ENCODE measurements at places on chromosomes 3 and 15.

- no peak for DNase-seq
Observed at GRCh38 chr15:43132830-43133429, 456 bp upstream of the TMEM62 start.

DNA sequence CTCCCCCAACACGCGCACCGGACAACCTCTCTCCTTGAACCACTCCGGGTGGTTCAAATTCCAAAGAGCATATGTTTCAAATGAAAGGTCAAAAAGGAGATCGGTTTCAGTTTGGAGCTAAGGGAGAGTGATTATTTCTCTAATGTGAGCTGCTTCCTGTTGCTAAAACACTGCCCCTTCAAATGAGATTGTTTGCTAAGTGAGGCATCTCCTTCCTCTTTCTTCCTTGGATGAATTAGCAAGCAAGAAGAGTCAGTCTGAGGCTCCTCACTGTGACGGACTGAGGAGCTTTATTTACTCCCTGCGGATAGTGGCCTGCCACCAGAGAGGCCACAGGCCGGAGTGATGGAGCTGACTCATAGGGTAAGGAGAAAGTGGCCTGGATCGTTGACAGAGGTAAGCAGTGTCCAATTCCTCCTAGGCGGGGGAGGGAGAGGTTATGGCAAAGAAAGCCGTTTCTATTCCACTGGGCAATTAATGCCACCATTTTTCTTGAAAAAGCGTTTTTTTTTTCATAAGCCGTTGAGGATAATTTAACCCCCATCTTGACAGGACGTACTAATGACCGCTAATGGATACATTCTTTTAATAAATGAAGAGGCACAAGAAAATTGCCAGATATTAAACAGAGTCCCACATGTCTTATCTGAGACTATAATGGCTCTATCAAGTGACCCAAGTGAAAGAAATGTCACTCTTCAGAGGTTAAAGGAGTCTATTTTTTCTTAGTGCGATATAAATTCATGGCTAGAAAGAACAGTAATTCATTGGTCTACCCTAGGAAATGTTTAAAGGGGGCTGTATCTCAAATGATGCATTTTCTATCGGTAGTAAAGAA lies 167.0 kb upstream of the ANKRD28 start:
- no peak for DNase-seq

- no peak for DNase-seq
Observed at GRCh38 chr3:146125951-146126350, 35.0 kb downstream of the PLOD2 start.

GRCh38 chr3:114558271-114558670 lies 264.4 kb downstream of the TIGIT start:
- DNase-seq = no peak

GRCh38 chr15:51097553-51098330 lies 3.0 kb upstream of the TNFAIP8L3 start:
- DNase-seq = no peak

GRCh38 chr15:89659295-89659694 lies 4.0 kb upstream of the KIF7 start:
- DNase-seq = no peak

GRCh38 chr15:44243829-44244228 lies 44.7 kb upstream of the GOLM2 start:
- no peak for DNase-seq

GRCh38 chr3:87305517-87305916 lies 29.1 kb upstream of the POU1F1 start:
- no peak for DNase-seq

GRCh38 chr15:70358871-70359647 lies 261.3 kb upstream of the TLE3 start:
- no peak for DNase-seq

- no peak for DNase-seq
Observed at GRCh38 chr3:42157540-42158538, 66.7 kb downstream of the TRAK1 start.

GRCh38 chr3:9673082-9673481 lies 23.8 kb downstream of the MTMR14 start:
- DNase-seq = no peak

GRCh38 chr15:58604455-58604923 lies 145.0 kb downstream of the ADAM10 start:
- DNase-seq = no peak

DNA sequence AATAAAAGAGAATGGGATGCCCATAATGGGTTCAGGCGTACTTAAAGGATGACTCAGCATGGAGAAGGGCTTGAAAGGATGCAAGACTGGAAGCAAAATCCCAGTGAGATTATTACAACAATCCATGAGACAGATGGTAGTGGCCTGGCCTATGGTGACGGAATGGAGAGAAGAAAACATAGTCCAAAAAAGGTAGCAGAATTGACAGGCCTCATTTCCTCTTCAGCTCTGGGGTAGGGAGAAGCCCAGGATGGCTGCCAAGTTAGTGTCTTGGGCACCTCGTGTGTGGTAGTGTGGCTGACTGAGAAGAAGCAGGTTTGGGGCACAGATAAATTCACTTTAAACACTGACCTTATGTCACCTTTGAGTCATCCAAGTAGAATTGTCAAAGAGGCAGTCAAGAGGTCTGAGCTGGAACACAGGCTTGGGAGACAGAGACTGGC lies 18.1 kb downstream of the MB21D2 start:
- no peak for DNase-seq

DNA sequence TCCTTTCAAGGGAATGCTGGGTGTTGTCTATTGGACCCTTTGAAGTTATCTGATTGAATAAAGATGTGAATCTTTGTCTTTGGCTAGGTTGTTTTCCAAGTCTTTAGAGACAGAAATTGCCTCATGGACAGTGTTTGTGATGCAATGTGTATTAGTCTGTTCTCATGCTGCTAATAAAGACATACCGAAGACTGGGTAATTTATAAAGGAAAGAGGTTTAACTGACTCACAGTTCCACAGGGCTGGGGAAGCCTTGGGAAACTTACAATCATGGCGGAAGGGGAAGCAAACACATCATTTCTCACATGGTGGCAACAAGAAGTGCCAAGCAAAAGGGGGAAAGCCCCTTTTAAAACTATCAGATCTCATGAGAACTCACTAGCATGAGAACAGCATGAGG lies 88.8 kb upstream of the PLXND1 start:
- DNase-seq = no peak

DNA sequence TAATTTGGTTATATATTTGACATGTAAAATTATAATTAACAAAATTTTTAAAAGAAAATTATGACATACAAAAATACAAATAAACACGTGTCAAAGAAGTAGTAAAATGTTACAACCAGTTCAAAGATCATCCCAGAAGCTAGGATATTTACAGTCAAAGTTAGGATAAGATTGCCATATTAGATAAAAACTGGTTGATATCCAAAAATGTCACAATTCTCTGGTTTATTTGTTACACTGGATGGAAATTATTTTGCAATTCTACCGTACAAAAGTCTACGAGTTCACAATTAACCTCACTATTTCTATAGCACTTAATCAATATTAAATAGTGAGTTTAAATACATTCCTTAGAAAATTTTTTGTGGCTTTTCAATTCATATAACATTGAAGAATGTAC lies 673.8 kb downstream of the GBE1 start:
- no peak for DNase-seq

DNA sequence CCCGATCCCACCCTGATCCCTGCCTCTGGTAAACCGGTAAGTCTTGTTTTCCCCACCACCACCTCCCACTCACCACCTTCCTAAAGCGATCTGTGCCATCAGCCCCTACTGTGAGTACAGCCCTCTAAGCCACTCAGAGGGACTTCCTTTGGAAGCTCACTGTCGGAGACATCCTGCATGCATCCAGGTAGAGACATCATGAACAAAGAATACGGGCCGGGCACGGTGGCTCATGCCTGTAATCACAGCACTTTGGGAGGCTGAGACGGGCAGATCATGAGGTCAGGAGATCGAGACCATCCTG lies 13.7 kb upstream of the PCSK6 start:
- DNase-seq = no peak

- no peak for DNase-seq
Observed at GRCh38 chr3:133734305-133734704, 11.9 kb upstream of the TF start.

Data from activated CD4-positive, alpha-beta T cell treated with anti-CD3 and anti-CD28 coated beads, Interleukin-2, amount 50 U/mL, for 48 hours (primary cell).